Chondrocyte (in vitro differentiated cells): ENCODE measurements at places on chromosomes 2 and 18.

DNA sequence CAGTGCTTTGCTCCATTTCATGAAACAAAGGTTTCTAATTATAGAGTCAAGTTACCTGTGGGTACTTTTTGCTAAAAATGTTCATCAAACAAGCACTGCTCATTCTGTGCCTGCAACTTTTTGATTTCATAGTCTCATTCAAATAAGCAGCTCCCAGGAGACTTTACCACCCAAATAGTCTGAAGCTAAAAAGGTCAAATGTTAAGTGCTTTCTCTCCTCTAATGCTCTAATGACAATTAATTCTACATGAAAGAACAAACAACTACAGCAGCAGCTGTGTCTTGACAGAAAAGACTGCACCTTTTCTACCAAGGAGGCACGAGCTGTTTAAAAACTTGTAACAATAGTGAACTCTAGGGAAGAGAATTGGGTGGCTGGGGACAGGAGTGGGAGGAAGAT is 65.3 kb downstream of the CCDC93 start:
- H3K4me1 ChIP-seq: peaks cover 6% of the 10 kb centered on the region
- H3K27me3 ChIP-seq: no peaks in the 10 kb centered on the region
- H3K36me3 ChIP-seq: peaks cover 48% of the 10 kb centered on the region
- no peak overlapping the region for H3K27ac ChIP-seq
- H3K4me3 ChIP-seq: no peak overlapping the region

- H3K36me3 ChIP-seq: no peaks in the 10 kb centered on the region
- H3K27me3 ChIP-seq: peaks cover 14% of the 10 kb centered on the region
- H3K4me3 ChIP-seq: no peak overlapping the region
- peaks cover 2% of the 10 kb centered on the region for H3K4me1 ChIP-seq
- no peak for DNase-seq
Observed at GRCh38 chr2:53095664-53096063, 671.9 kb upstream of the CHAC2 start.

- DNase-seq: no peak
- peaks cover 5% of the 10 kb centered on the region for H3K4me1 ChIP-seq
- no peak overlapping the region for H3K27ac ChIP-seq
- no peaks in the 10 kb centered on the region for H3K36me3 ChIP-seq
Observed at GRCh38 chr18:39172695-39173421, 1607.3 kb upstream of the CELF4 start.

DNA sequence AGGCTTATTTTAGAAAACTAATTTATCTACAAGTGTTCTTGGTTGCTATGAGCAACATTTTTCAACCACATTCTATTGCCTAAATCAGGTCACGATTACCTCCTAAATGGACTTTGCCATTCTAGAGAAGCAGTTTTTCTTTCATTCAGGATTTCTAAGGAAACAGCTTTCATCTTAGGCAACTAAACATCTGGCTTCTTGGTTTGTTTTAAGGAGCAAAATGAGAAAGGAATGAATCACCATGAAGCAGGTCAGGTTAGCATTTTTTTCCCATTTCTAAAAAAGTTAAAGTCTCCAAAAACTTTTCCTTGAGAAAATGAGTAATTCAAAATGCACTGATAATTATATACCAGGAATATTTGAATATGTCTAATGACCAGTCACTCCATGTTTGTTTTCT is 114.8 kb downstream of the GAREM1 start:
- peaks cover 34% of the 10 kb centered on the region for H3K4me1 ChIP-seq
- H3K4me3 ChIP-seq: no peak overlapping the region
- no peak for DNase-seq
- peak overlapping the region; percentile 75 for H3K27ac ChIP-seq

GRCh38 chr18:9094307-9095226 is 7.9 kb upstream of the NDUFV2 start:
- H3K27ac ChIP-seq: peak overlapping the region; percentile 76
- peaks cover 28% of the 10 kb centered on the region for H3K4me1 ChIP-seq
- no peaks in the 10 kb centered on the region for H3K27me3 ChIP-seq
- H3K4me3 ChIP-seq: no peak overlapping the region
- DNase-seq: no peak

DNA sequence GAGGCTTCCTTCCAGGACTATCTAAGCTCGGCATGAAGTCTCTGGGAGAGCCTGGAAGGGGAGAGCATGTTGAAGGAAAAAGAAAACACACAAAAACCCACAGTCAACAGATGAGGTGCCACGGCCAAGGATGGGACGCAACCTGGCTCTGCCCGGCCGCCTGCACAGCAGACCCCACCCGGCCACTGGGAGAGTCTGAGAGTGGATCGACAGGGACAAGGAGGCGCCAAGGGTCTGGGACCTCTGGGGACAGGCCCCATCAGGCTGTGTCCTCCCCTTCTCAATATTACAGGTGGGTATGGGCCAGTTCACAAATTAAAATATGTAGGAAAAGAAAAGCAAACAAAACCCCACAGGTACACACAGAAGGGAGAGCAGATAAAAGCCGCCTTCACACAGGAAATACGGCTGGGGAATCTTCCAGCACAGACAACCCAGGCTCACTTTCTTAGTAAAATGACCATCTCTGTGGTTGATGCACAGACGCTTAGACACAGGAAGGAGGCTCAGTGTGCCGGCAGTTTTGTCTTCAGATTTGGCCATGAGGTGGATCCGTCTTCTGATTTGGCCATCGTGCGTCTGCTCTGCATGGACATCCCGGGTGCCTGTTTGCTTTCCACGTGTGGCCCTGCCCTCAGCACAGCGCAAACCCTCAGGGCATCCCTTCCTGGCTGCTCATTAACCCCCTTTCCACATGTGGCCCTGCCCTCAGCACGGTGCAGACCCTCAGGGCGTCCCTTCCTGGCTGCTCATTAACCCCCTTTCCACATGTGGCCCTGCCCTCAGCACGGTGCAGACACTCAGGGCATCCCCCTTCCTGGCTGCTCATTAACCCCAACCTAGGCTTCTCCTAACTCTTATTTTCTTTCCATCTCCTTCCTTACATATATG is 138.4 kb downstream of the EIPR1 start:
- no peaks in the 10 kb centered on the region for H3K4me1 ChIP-seq
- H3K27ac ChIP-seq: no peak overlapping the region
- H3K36me3 ChIP-seq: peaks cover 2% of the 10 kb centered on the region
- no peak for DNase-seq
- H3K27me3 ChIP-seq: no peaks in the 10 kb centered on the region

DNA sequence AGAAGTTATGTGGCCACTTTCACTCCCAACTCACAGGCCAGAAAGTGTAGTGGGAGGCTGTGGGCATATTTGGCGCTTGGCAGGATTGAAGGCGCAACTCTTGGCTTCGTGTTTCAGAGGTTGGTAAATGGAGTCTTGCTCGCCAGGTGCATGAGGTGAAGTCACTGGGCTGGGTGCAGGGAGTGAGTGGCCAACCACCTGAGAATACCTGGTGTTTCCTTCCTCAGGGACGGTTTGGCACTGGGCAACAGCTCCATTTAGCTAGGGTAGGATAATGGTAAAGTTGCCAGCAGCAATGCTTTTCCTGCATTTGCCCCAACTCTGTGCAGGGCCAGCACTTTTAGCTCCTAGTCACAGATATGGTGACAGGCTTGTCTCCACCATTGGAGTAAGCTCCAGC is 115.9 kb downstream of the AGAP1 start:
- H3K27ac ChIP-seq: no peak overlapping the region
- H3K4me1 ChIP-seq: peaks cover 60% of the 10 kb centered on the region
- DNase-seq: no peak

DNA sequence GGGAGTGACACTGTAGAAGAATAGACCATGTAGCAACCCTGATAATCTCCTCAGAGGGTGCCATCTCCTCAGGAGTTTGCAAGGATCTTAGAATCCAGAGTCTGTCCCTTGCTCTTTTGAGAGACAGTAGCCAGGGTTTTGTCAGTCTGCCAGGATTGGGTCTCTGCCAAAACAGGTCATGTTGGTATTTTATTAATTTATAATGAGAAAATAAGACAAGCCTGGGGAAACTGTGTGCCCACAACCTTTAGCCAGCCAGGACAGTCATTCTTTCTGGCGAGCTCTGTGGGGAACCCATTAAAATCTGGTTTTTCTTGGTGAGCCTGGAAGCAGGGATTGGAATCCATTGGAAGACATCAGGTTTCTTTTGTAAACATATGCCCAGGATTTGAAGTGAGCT is 78.6 kb downstream of the PTPRM start:
- no peaks in the 10 kb centered on the region for H3K27me3 ChIP-seq
- peak overlapping the region; percentile 17 for H3K27ac ChIP-seq
- peaks cover 2% of the 10 kb centered on the region for H3K36me3 ChIP-seq
- DNase-seq: no peak
- no peak overlapping the region for H3K4me3 ChIP-seq

DNA sequence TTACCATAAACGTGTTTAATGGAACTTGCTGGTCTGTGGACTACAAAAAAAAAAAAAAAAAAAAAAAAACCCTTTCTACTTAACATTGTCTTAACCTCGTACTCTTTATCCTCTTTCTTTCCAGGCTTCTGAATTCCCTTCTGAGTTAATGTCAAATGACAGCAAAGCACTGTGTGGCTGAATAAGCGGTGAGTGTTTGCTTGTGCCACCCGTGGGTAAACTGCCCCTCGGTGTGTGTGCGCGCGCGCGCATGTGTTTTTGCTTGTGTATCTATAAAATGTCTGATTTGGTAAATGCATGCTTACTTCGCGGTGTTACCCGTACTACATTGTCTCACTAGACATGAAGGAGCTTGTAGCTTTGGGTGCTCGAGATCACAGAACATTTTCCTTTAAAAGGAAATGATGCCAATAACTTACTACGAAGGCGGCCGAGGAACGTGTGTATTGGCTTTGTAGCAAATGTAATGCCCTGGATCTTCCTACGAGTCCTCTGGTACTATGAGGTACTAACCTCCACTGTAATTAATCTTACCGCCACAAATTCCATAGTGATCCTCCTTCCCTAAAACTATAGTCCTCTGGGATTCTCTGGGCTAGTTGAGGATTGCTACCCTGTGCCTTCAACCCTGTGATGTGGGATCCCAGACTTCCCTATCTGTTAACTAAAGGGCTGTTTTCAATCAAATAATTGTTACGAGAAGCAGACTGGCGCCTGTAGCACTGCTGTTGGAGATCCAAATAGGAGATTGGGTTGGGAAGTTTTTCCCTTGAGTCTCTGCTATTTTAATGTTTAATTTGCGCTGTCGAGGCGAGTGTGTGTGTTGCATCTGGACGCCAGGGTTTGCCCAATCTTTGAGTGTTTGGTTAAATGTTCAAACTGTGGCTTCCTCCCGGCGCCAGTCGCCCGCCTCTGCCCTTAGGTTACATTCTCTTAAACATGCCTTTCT is 1.1 kb downstream of the ID2 start:
- no peak for DNase-seq
- no peaks in the 10 kb centered on the region for H3K36me3 ChIP-seq
- peak overlapping the region; percentile 83 for H3K27ac ChIP-seq
- H3K27me3 ChIP-seq: no peaks in the 10 kb centered on the region
- peak overlapping the region; percentile 95 for H3K4me3 ChIP-seq

DNA sequence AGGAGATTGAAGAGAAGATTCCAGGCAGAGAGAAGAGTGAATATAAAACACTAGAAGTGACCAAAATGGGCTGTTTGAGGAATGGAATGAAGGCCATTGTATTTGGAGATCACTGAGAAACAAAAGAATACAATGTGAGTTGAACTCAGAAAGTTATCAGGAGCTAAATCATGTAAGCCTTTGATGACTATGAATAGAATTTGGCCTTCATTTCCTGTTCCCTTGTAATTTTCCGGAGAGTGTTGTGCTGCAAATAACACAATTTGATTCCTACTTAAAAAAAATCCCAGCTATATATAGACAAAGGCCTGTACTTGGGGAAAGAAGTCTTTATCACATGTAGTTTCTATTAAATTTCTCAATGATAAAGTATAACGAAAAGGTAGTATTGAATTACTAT is 33.7 kb upstream of the KYNU start:
- H3K36me3 ChIP-seq: peaks cover under 1% of the 10 kb centered on the region
- no peak overlapping the region for H3K4me3 ChIP-seq
- no peaks in the 10 kb centered on the region for H3K27me3 ChIP-seq

GRCh38 chr2:88452980-88453582 is 588 bp upstream of the FOXI3 start:
- peaks cover 9% of the 10 kb centered on the region for H3K4me1 ChIP-seq
- H3K27me3 ChIP-seq: peaks cover 67% of the 10 kb centered on the region
- peak overlapping the region; percentile 40 for H3K4me3 ChIP-seq
- peak; percentile 3 for DNase-seq
- no peak overlapping the region for H3K27ac ChIP-seq

GRCh38 chr18:40738321-40738880 is 1216.6 kb upstream of the PIK3C3 start:
- H3K27me3 ChIP-seq: no peaks in the 10 kb centered on the region
- no peaks in the 10 kb centered on the region for H3K4me1 ChIP-seq
- H3K36me3 ChIP-seq: no peaks in the 10 kb centered on the region

GRCh38 chr2:219718066-219718465 is 90.6 kb downstream of the SLC4A3 start:
- H3K27ac ChIP-seq: no peak overlapping the region
- DNase-seq: no peak
- H3K4me1 ChIP-seq: peaks cover 6% of the 10 kb centered on the region
- no peak overlapping the region for H3K4me3 ChIP-seq

- no peak overlapping the region for H3K27ac ChIP-seq
- no peak for DNase-seq
- no peaks in the 10 kb centered on the region for H3K4me1 ChIP-seq
- no peaks in the 10 kb centered on the region for H3K36me3 ChIP-seq
Observed at GRCh38 chr2:35963357-35963756, 392.2 kb upstream of the CRIM1 start.

GRCh38 chr2:210224591-210224940 is 681 bp downstream of the ACADL start:
- peaks cover 71% of the 10 kb centered on the region for H3K27me3 ChIP-seq
- H3K4me1 ChIP-seq: peaks cover 12% of the 10 kb centered on the region
- peak overlapping the region; percentile 62 for H3K4me3 ChIP-seq
- no peak for DNase-seq

DNA sequence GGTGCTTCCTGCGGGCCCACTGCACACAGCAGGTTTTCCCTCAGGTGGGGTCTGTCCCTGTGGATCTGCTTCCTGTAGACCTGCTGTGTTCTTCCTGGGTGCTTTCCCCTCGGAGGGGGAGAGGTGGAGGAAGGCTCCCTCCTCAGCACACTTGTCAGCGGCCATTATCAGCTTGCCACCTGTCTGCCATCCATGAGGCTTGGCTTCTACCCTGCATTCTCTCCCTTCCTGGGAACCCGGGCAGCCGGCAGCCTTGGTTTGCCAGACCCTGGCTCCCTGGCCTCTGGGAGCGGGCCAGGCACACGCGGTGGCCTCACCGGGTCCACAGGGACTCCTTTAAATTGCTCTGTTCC is 58.5 kb downstream of the INPP5D start:
- H3K4me3 ChIP-seq: no peak overlapping the region
- DNase-seq: peak; percentile 73
- H3K4me1 ChIP-seq: no peaks in the 10 kb centered on the region
- H3K27me3 ChIP-seq: peaks cover 27% of the 10 kb centered on the region
